ENCODE measurements at places on chromosomes 7 and 10.

DNA sequence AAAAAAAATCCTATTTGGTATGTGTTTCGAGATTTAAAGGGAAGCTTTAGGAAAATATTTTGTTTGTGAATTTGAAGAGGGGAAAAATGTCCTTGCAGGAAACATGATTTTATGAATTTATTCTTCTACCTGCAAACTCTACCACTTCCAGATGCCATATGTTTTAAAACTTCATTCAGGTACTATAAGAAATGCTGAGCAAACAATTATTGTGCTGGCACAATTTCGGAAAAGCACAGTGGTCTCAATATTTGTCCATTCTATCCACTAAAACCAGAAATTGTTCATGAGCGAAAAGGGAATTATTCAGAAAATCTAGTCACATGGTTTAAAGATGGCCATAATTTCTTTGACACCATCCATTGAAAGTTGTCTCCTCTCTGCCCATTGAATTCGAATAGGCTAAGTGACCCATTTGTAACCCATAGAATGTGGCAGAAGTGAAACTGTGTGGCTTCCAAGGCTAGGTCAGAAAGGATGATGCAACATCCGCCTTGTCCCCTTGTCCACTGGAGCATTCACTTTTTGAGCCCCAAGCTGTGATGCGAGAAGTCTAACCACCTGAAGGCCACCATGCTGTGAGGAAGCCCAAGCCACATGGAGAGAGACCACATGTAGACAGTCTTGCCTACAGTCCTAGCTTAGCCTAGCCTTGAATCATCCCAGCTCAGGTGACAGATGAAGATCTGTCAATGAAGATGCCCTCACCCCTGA, 189.8 kb upstream of the PRKCQ start:
- DNase-seq = no peak

- DNase-seq = no peak
Measured at GRCh38 chr10:50846753-50847152, 38.7 kb downstream of the A1CF start.

GRCh38 chr7:8425223-8425622, 8.2 kb upstream of the NXPH1 start:
- DNase-seq = no peak

- peak; percentile 45 for DNase-seq
Measured at GRCh38 chr7:86814661-86815379, 171.1 kb downstream of the GRM3 start.

- no peak for DNase-seq
Measured at GRCh38 chr7:104039363-104039762, 49.9 kb upstream of the RELN start.

DNA sequence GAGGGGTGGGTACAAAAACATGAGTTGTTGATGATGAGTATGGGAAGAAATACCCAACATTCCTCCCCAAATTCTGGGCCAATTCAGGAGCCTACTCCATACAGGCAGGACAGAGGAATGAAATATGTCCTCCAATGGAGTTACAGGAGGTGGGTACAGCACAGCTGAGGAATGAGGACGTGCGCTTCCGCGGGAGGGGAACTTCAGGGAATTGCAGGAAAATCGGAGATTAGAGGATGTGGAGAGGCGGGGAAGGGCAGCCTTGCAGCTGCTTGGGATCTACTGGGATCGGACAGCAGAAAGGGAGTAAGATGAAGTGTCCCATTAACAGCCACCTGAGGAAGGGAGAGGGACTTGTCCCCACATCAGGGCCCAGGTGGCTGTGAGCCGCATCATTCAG, 50.2 kb downstream of the PDIA4 start:
- no peak for DNase-seq

GRCh38 chr10:88091490-88092061, 228.2 kb downstream of the PTEN start:
- DNase-seq = no peak

DNA sequence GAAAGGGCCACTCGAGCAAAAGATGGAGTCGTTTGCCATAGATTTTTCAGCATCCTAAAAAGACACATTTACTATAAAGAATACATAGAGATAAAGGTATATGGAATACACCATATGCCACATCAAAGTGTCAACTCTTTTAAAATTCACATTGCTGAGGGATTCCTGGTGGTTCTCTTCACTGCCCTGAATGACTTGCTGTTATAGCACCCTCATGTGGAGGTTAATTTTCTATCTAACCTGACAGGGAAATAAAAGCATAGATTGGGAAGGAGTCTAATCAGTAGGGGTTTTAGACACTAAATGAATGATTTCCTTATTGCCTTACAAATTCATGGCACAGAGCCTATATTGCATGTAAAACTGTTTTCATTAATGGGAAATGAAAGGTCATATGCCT, 25.9 kb downstream of the DNAH11 start:
- peak; percentile 58 for DNase-seq
